ENCODE measurements at places on chromosomes 12 and 14. TPM values are rescaled to one million over a fixed set of nuclear protein-coding genes. Genes with fewer than 3 reads are reported as not detected.

The LMNTD1 gene
- 4.3 TPM for total RNA-seq

The GPRC5A gene
- 49.7 TPM for total RNA-seq

DNA sequence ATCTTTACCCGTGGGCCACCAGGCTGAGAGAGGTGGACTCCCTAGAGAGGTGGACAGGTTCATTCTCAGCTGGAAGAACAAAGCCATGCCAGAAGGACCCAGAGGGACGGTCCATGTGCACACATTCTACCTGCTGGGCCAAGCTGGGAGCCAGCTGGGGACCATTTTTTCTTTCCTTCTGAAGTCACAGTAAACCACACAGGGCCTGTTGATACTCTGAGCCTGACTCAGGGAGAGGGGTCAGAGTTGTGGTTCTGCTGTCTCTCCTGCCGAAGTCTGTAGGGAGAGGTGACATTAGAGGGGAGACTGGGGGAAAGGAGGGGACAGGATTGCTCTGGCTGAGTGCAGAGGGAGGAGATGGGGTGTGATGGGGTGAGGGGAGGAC is 148.6 kb downstream of the TSPAN9 start:
- DNase-seq: peak; percentile 67

DNA sequence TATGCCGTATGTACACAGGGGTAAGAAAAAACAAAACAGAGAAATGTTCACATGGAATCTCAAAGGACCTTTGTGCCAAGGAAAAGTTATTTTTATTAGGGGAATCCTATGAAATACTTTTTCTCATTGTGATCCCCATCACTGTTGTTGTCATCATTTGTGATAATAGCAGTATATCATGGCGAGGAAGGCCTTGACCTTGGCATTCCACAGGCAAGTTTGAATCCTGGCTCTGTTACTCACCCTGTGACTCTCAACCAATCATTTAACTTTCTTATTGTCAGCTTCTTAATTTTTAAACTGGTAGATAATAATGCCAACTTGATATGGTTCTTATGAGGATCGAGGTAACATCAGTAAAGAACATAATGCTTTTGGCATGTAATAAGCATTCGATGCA is 142.2 kb upstream of the DDHD1 start:
- DNase-seq: no peak

DNA sequence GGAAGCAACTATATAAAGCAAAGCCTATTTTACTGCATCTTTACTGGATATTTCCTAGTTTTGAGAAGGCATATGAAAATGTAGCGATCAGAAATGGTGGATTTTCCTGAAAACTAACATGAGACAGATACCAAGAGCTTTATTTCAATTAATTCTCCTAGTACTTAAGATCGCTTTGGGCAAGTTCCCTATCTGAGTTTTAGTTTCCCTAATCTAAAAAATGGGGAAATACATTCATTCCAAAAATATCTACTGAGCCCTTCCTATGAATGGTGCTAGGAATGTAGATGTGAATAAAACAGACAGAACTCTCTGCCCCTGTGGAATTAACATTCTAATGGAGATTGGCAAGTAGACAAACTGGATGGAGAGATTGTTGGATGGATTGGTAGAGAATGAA is 8.4 kb downstream of the CATSPERB start:
- no peak for DNase-seq

DNA sequence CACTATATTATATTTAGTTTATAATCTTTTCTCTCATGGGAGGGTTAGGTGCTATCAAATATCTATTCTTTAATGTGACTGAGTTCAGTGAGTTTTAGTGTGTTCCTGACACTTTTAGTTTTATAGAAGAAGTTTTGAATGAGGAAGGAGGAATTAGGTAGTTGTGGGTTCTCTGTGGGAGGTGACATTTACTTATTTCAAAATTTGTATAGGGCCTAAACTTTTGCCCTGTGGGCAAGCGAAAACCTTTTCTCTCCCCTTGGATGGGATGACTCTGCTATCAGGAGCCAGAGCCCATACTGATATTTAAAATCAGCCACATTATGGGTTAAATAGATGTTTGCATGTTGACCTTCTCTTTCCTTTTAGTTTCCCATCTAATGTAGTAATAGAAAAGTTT is 43.6 kb downstream of the SPATS2 start:
- no peak for DNase-seq
